ENCODE measurements at places on chromosomes 5 and 9.

- DNase-seq = no peak
These were observed 228.8 kb downstream of the PLK2 start for GRCh38 chr5:58231041-58231440.

GRCh38 chr5:34919077-34919476 lies 3.6 kb downstream of the BRIX1 start:
- DNase-seq = no peak

GRCh38 chr5:151903243-151903653 lies 21.4 kb downstream of the GLRA1 start:
- peak; percentile 40 for DNase-seq

- DNase-seq = no peak
These were observed 5.7 kb upstream of the C5orf46 start for GRCh38 chr5:147912011-147912410.

DNA sequence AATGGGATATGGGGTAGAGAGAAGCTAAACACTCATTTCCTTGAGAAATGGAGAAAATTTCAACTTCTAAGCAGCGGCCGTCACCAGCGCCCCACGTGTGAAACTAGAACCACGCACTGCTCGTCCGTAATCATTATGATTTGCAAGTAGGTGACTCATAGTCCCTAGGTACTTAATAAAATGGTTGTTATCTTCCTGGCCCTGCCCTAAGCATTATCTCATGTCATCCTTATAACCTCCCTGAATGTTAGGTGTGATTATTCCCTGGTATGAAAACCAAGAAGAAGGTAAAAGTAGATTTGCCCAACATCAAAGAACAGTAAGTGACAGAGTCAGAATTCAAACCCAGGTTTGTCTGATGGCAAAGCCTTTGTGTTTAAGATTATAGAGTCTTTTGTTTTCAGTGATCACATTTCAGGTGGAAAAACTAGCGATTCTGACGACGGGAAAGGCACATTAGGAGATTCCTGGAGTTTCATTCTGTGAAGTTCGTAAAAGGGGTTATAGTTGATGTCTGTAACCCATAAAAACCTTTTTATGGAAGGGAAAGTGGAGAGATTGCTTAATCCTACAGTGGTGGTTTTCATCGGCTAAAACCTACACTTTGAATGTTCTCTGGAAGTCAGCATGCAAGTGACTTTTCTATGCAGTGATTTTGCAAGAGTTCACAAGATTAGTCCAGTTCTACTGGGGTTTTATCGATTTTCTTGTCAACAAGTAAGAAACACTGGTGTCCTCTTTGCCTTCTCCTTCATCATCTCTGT lies 202.9 kb upstream of the WWC1 start:
- DNase-seq = no peak

GRCh38 chr9:87641067-87641466 lies 84.9 kb upstream of the CTSL start:
- DNase-seq = no peak

GRCh38 chr5:14773588-14773987 lies 98.0 kb downstream of the ANKH start:
- no peak for DNase-seq

- no peak for DNase-seq
These were observed 849.2 kb downstream of the TAF11L14 start for GRCh38 chr5:18483451-18483850.

- no peak for DNase-seq
These were observed 143.7 kb downstream of the SCAMP1 start for GRCh38 chr5:78503958-78504653.

DNA sequence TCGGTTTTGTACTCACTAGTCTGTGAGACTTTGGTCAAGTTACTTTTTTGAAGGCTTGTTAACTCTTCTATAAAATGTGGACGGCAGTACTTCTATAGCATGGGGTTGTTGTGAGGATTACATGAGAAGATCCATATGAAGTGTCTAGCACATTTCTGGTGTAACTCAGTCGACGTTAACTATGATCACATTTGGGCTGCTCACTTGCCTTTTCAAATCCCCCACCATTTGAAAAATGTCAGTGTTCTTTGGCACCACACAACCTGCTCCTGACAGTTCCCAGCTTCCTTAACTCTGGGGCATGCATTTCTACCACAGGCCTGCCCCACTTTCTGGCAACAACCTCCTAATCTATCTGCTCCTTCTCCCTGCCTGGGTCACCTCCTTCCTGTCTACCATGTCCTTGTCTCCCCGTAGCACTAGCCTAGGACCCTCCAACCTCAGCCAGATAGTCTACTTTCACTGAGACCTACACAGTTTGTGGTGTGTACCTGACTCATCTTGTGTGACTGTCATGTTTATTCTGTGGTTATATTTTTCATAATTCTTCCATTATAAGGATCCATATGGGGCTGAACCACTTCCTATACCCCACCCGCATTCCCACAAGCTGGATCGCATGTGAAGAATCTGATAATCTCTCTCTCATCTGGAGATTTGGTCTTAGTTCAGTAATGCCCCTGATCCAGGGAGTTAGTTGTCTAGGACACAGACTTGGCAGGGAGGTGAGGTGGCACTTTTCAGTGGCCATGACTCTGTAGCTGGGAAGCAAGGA lies 30.2 kb upstream of the BASP1 start:
- DNase-seq = no peak

DNA sequence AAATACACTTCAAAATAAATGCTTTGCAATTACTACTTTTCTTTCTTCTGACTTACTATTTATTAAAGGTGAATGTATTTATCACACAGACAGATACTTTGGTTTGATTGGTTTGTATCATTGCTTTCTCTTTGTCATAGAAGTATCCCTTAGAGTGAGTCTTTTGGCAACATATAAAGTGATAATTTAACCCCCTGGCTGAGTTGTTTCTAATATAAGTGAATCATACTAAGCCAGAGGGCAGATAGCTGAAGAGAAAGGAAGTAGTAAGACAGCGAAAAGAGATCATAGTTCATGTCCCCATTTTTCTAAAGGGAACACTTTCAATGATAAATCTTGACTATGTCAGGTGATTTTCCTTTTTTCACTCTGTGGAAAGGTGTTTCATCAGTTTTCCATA lies 38.6 kb downstream of the CAMK4 start:
- DNase-seq = no peak

- no peak for DNase-seq
These were observed 128.3 kb downstream of the PCSK5 start for GRCh38 chr9:76018761-76019160.

GRCh38 chr5:73312146-73312871 lies 136.3 kb downstream of the FOXD1 start:
- no peak for DNase-seq

DNA sequence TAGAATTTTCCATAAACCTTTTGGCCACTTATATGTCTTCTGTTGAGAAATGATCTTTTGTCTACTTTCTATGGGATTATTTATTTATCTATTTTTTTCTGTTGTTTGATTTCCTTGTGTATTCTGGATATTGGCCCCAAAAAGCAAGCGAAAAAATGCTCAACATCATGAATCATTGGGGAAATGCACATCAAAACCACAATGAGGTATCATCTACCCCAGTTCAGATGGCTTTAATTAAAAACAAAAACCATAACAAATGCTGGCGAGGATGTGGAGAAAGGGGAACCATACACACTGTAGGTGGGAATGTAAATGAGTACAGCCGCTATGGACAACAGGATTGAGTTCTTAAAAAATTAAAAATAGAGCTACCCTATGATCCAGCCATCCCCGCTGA lies 125.0 kb upstream of the LPCAT1 start:
- DNase-seq = no peak

DNA sequence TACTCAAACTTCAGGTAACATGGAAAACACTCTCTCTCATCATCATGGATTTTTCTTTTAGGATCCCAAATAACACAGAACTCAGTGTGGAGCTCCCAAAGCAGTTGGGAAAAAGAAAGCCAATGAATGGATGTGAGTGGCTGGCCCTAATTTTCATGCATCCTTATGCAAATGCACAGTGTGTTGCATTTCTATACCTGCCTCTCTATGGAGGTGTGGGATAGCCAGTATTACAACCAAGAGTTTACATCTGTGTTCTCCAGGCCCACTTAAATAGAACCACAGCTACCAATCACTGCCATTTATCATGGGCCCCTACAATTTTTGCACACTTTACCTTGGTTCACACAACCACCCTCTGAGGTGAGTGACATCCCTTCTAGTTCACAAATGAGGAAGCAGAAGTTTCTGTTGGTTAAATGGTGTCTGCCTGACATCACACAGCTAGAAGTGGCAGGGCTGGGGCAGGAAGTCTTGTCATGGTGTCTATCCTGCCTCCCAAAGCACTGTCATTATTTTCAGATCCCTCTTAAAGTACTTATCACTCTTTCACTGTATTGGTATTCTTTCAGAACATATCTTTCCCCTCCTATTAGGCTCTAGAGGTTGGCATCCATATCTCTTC lies 17.3 kb downstream of the MAMDC2 start:
- DNase-seq = no peak

GRCh38 chr5:172858511-172858989 lies 24.5 kb downstream of the ERGIC1 start:
- no peak for DNase-seq

DNA sequence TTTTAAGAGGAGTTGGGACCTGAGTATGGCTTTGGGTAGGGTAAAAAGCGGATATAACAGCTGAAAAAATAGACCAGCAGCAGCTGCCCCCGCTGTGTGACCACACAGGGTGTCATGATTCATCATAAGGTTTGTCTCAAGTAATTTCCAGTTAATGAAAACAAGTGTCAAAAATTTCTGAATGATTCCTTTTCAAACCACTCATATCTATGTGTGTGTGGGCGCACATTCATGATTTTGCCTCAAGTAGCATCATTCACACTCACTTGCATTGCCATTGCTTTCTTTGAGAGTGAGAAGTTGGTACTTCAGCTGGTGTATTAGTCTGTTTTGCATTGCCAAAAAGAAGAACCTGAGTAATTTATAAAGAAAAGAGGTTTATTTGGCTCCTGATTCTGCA lies 12.1 kb upstream of the TNFAIP8 start:
- DNase-seq = no peak

DNA sequence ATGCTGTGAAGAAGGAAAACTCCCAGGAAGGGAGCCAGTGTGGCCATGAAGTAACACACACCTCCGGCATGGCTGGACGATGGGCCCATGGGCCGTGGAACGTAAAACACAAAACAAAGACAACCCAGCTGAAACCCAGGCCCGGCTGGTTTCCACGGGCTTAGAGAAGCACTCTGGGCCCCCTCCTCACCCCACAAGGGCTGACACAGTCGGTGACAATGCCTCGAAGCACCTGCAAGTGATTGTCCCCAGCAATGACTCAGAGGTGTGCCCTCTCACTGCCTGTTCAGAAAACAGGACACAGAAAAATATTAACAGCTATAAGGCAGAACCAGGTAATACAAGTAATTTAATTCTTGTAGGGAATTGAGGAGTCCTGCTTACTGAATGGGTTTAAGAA lies 135.3 kb downstream of the ROR2 start:
- no peak for DNase-seq

DNA sequence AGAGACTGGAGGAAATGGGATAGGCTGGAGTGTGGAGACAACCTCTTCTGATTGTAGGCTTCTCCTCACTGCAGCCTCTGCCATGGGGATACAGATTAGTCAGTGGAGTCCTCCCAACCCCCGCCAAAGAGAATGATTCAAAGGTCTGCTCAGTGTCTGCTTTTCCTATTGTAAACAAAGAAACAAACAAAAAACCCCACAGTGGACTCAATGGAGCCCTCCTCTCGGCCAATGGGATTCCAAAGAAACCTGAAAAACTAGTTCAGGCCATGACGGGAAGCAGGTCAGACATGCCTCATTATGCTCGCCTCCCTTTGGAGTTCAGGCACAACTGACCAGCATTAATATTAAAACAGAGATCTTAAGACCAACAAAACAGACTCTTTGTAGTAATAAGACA lies 85.8 kb downstream of the SEC61B start:
- DNase-seq = no peak

DNA sequence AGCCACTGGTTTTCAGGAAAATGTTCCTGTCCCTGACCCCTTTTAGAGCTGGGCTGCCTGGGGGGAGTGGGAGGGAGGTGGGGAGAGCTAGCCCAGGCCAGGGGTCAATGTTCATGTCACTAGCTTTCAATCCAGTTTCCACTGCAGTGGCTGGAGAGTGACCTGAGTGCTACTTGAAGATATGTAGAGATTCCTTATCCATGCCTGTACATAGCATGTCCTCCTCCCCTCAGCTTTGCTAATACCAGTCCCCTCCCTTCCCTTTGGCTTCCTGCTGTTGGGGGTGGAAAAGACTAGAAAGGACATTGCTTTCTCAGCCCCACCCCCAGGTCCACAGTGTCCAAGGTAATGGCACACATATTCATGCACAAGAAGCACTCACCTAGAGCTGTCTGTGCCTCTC lies 7.8 kb downstream of the DNAJB5 start:
- DNase-seq = no peak

DNA sequence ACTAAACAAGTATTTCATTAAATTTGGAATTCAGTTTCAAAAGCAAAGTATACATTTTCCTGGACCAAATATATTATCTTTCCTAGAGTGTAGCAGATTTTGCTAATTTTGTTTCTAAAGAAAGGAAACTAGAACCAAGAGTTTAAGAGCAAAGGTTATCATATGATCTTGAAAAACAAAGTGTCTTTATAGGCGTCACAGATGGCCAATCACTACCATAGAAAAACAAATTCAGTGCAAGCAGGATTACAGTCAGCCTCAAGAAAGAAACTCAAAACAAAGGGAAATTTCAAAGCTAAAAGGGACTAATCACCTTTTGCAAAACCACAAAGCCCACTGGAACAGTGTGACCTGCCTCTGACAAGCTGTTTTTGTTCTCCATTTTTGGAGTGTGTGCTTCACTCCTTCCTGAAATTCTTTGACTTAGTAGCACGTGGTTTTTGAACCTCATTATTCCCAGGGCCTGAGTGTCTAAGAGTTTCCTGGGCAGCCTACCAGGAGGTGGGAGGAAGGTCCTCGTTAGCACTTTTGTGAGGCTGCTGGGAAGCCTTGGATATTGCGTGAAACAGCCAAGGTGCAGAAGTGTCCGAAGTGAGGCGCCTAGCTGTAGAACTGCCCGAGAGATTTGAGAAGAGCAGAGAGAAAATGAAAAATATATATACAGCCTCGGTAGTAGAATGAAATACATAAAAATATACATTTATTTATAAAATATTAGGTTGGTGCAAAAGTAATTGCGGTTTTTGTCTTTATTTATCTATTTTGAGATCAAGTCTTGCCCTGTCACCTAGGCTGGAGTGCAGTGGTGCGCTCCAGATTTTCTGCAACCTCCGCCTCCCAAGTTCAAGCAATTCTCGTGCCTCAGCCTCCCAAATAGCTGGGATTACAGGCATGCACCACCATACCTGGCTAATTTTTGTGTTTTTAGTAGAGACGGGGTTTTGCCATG lies 246.1 kb downstream of the MARCHF11 start:
- no peak for DNase-seq
